Left renal pelvis (tissue), 4 donors: ENCODE measurements at places on chromosomes 3 and 15. TPM values are rescaled to one million over a fixed set of nuclear protein-coding genes. Genes with fewer than 3 reads are reported as not detected.
A peak's percentile ranks its signal among the peaks of the same experiment; 100 is the strongest.

- no peak for DNase-seq
These were observed 606.8 kb downstream of the GBE1 start for GRCh38 chr3:81154611-81155143.

The CLRN1 gene
- not detected for polyA plus RNA-seq

DNA sequence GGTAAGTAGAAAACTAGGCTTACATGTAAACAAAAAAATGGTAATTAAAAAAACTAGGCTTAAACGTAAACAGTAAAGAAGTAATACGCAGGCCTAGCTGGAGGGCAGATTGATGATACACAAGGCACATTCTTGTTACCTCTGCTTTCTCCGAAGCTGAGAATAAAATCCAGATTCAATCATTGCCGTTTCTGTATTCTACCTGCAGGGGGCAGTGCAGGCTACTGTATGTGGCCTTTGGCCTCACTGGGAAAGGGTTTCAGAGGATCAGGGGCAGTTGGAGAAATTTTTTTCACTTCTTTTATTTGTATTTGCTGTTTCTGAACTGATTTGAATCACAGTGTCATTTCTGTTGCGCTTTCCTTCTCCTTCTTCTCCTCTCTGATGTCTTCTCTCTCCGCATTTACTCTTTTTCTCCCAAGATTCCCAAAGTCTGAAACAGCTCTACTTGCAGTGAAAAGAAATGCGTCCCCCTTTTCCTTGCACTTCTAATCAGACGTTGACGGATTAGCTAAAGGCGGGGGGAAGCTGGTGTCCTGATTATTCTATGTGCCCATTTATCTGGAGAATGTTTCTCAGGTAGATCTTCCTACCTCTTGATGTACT lies 67.1 kb upstream of the MCTP2 start:
- DNase-seq: peak; percentile 57

GRCh38 chr3:12741209-12741608 lies 17.9 kb downstream of the TMEM40 start:
- DNase-seq: no peak

- DNase-seq: no peak
These were observed 226.0 kb upstream of the LRRFIP2 start for GRCh38 chr3:37400355-37400754.
